Activated CD8-positive, alpha-beta T cell treated with anti-CD3 and anti-CD28 coated beads for 36 hours (primary cell): ENCODE measurements at places on chromosomes 13 and 19. TPM values are rescaled to one million over a fixed set of nuclear protein-coding genes. Genes with fewer than 3 reads are reported as not detected.

DNA sequence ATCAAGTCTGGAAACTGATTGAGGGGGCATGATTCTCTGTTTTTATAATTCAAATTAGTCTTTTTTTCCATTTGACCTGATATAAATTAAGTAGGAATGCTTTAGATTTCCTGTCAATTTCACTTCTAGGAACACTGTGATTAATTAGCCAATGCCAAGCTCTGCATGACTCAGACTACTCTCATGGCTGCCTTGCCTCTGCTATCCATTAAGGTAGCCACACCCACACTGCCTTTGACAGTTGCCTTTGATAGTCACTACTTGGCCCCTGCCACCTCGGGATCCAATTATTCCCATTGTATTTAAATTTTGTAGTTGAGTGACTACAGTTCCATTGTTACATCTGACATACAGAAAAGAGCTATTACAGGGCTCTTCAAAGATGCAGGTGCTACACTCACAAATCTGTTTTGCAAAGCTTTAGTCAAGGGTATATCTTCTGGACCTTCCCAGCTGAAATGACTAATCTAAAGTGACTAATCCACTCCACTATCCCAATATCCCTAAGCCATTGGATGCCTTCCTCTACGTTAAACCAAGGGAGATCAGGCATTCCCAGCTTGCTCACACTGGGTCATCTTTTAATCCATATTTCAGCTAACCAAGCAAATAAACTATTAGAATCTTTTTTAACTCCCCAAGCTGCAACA, 1193.1 kb upstream of the MIR17HG start:
- no peak overlapping the region for H3K4me3 ChIP-seq
- DNase-seq = no peak
- H3K27me3 ChIP-seq = no peaks in the 10 kb centered on the region
- H3K36me3 ChIP-seq = no peaks in the 10 kb centered on the region
- no peak overlapping the region for H3K27ac ChIP-seq

- H3K27me3 ChIP-seq = peaks cover 12% of the 10 kb centered on the region
- H3K4me1 ChIP-seq = peaks cover 7% of the 10 kb centered on the region
- no peaks in the 10 kb centered on the region for H3K36me3 ChIP-seq
- no peak overlapping the region for H3K27ac ChIP-seq
- no peak overlapping the region for H3K4me3 ChIP-seq
- DNase-seq = no peak
Measured at GRCh38 chr19:11200015-11200574, 2.8 kb upstream of the KANK2 start.

DNA sequence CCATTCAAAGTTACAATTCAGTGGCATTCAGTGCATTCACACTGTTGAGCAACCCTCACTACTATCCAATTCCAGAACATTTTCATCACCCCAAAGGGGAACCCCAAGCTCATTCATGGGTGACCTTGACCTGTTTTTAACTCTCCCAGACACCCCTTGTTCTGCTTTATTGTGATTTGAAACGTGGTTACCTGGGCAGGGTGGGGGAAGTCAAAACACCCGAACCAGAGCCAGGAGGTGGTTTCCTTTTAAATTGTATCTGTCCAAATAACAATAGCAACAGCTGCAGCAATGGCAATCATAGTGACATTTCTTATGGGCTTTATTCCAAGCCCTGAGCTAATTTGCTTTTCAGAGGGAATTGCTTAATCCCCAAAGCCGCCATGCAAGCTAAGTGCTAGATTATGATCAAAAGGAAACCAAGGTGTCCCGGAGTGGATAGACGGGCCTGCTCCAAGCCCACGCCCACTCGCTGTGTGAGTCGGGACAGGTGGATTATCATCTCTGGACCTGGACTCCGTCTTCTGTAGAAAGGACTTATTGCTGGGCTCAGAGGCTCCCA, 6.1 kb downstream of the PTGIR start:
- H3K4me3 ChIP-seq = peak overlapping the region; percentile 71
- H3K36me3 ChIP-seq = peaks cover 38% of the 10 kb centered on the region
- peaks cover 70% of the 10 kb centered on the region for H3K4me1 ChIP-seq
- H3K27me3 ChIP-seq = no peaks in the 10 kb centered on the region

DNA sequence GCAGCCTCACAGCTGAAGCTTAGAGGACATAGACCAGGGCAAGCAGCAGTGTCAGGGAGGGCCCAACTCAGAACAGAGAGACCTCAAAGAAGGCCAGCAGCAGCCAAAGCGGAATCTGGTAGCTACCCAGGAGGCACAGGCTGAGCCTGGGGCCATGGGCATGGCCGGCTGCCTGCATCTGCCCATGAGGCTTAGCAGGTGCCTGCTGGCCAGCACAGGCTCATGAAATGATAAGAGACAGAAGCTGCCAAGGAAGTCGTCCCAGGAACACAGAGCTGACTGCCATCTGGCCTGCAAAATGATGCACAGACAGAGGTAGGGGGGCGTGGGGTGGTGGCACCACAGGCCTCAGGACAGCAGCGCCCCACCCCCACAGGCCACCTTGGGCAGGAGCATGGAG, 29.2 kb downstream of the TUBA3C start:
- no peaks in the 10 kb centered on the region for H3K27me3 ChIP-seq
- H3K4me1 ChIP-seq = no peaks in the 10 kb centered on the region
- H3K27ac ChIP-seq = no peak overlapping the region
- no peak for DNase-seq
- H3K4me3 ChIP-seq = no peak overlapping the region

- no peak overlapping the region for H3K27ac ChIP-seq
- no peak for DNase-seq
- peaks cover 10% of the 10 kb centered on the region for H3K4me1 ChIP-seq
- H3K4me3 ChIP-seq = no peak overlapping the region
- H3K36me3 ChIP-seq = no peaks in the 10 kb centered on the region
Measured at GRCh38 chr19:54431255-54431838, 16.1 kb downstream of the TTYH1 start.

GRCh38 chr13:27465611-27466010, 15.2 kb upstream of the MTIF3 start:
- H3K36me3 ChIP-seq = no peaks in the 10 kb centered on the region
- H3K4me1 ChIP-seq = no peaks in the 10 kb centered on the region
- no peak for DNase-seq
- H3K27me3 ChIP-seq = no peaks in the 10 kb centered on the region
- H3K4me3 ChIP-seq = no peak overlapping the region

GRCh38 chr13:28286263-28286662, 147.9 kb downstream of the PAN3 start:
- no peak overlapping the region for H3K4me3 ChIP-seq
- no peak for DNase-seq
- peaks cover 41% of the 10 kb centered on the region for H3K36me3 ChIP-seq
- no peaks in the 10 kb centered on the region for H3K27me3 ChIP-seq
- peak overlapping the region; percentile 16 for H3K27ac ChIP-seq
- H3K4me1 ChIP-seq = no peaks in the 10 kb centered on the region

DNA sequence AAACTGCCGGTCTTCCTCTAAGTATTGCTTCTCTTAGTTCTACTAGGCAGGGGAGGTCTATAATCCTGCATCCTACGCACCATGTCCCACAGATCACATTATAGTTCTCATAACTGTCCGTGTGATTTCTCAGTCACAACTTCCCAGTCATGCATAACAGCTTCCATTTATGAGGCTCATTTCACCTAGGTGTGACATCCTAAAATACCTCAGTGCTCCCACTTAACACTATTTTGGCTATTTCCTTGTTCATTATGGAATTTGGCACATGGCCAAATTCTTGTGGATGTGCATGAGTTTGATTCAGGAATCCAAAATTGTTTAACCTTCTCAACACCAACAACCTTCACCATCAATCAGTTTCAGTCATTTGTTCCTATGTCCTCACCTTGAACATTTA, 989.9 kb downstream of the OLFM4 start:
- no peak overlapping the region for H3K4me3 ChIP-seq
- no peak for DNase-seq
- H3K27ac ChIP-seq = no peak overlapping the region
- H3K4me1 ChIP-seq = no peaks in the 10 kb centered on the region
- no peaks in the 10 kb centered on the region for H3K27me3 ChIP-seq
- no peaks in the 10 kb centered on the region for H3K36me3 ChIP-seq

DNA sequence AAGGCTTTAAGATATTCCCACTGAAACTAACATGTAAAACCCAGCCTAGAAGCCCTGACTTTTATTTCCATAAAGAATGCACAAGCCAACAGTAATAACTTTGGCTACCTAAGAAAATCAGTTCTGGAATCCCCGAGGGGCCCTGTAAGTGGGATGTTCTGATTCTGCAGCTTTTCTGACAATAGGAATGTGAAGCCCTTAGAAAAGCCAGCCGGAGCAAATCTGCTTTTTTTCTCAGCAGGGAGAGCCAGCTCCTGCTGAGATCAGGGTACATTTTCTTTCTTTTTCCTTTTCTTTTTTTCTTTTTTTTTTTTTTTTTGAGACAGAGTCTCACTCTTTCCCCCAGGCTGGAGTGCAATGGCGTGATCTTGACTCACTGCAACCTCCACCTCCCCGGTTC, 8.0 kb upstream of the GARRE1 start:
- no peak overlapping the region for H3K27ac ChIP-seq
- DNase-seq = no peak
- H3K4me3 ChIP-seq = no peak overlapping the region

The LHB gene
- total RNA-seq = not detected
